ENCODE measurements at places on chromosomes 13 and 19. TPM values are rescaled to one million over a fixed set of nuclear protein-coding genes. Genes with fewer than 3 reads are reported as not detected.
A peak's percentile ranks its signal among the peaks of the same experiment; 100 is the strongest.

The CYP2F1 gene
- total RNA-seq, result not detected

The OXGR1 gene
- total RNA-seq, result not detected

The C19orf38 gene
- total RNA-seq, result 0.44 TPM

The EDDM13 gene
- not detected for total RNA-seq

The CALR3 gene
- not detected for total RNA-seq

The NUDT15 gene
- total RNA-seq, result 13.7 TPM

GRCh38 chr13:110680852-110681251 is 25.1 kb downstream of the CARS2 start:
- H3K4me1 ChIP-seq, result peaks cover 20% of the 10 kb centered on the region
- H3K4me3 ChIP-seq, result no peak overlapping the region
- H3K27me3 ChIP-seq, result peaks cover 11% of the 10 kb centered on the region
- peak; percentile 45 for DNase-seq
- H3K27ac ChIP-seq, result peak overlapping the region; percentile 13

- H3K27me3 ChIP-seq, result no peaks in the 10 kb centered on the region
- no peak overlapping the region for H3K27ac ChIP-seq
- no peaks in the 10 kb centered on the region for H3K4me1 ChIP-seq
- no peak overlapping the region for H3K4me3 ChIP-seq
- no peak for DNase-seq
- H3K36me3 ChIP-seq, result no peaks in the 10 kb centered on the region
Measured at GRCh38 chr13:43009506-43009905, 13.9 kb upstream of the DNAJC15 start.

GRCh38 chr13:71312923-71313322 is 554.1 kb downstream of the DACH1 start:
- no peak overlapping the region for H3K27ac ChIP-seq
- peaks cover 24% of the 10 kb centered on the region for H3K4me1 ChIP-seq
- no peak overlapping the region for H3K4me3 ChIP-seq
